ENCODE measurements at places on chromosomes 11 and 22.
A peak's percentile ranks its signal among the peaks of the same experiment; 100 is the strongest.

DNA sequence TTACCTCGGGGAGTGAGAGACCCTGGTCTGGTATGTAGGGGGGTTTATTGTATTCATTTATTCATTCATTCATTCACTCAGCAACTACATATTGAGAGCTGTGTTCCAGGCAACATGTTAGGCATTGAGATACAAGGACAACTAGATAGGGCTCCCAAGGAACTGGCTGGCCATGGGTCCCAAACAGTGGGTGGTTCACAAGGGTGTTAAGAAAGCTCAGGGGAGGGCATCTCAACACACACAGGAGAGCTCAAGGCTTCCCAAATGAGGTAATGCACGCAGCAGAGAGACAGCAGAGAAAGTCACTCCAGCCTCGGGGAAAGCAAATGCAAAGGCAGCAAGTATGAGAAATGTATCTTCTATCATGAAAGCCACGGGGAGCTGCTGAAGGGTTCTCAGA lies 51.8 kb downstream of the BTG4 start:
- DNase-seq = no peak

DNA sequence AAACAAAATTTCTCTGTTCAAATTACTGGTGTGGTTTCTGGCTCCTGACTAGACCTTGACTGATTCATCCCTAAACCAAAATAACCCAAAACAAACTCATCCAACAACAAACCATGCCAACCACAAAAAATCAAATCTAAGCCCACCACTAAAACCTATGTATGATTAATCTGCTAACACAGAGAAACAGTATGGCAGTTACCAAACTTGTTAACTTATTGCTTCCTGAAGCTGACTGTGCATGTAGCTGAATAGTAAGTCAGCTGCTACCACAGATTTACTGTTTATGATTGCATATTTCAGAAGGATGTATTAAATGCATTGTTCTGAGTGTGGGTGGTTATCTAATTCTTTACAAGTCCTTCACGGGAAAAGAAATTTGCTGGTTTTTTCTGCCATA lies 231.1 kb downstream of the SWAP70 start:
- no peak for DNase-seq

- no peak for DNase-seq
Observed at GRCh38 chr22:42855211-42855610, 1.9 kb downstream of the ARFGAP3 start.

DNA sequence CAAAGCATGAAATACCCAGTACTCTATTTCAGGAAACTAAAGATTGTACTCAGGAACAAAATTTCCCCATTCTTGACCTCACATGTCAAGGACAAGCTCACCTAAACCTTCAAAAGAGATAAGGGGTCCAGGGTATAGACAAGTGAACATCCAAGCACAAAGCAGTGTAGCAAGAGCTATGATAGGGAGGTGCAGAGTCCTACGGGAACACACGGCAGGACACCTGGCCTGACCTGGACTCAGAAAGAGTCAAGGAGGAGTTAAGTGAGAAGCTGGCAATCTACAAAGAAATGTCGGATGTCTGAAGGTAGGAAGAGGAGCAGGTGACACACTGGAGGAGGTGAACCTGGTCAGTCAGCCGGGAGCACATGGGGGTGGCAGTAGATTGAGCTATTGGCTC lies 67.1 kb upstream of the LDLRAD3 start:
- DNase-seq = no peak

DNA sequence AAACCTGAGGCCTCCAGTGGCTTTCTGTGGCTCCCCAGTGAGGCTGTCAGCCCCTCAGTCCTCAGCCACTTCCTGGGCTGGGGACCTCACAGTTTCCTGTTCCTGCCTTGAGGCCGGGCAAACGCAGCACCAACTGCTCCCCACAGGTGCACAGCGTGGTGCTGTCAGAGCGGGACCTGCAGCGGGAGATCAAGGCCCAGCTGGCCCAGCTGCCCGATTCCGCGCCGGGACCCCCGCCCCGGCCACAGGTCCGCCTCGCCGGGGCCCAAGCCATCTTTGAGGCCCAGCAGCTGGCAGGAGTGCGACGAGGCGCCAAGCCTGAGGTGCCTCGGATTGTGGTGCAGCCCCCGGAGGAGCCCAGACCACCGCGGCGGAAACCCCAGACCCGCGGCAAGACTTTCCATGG lies 5.4 kb downstream of the TBC1D10C start:
- DNase-seq = peak; percentile 73

GRCh38 chr11:96147906-96148486 lies 195.0 kb downstream of the MAML2 start:
- DNase-seq = no peak

GRCh38 chr22:20524004-20524481 lies 16.6 kb downstream of the MED15 start:
- DNase-seq = peak; percentile 49

- DNase-seq = peak; percentile 15
Observed at GRCh38 chr11:93895106-93895862, 44.9 kb upstream of the VSTM5 start.

DNA sequence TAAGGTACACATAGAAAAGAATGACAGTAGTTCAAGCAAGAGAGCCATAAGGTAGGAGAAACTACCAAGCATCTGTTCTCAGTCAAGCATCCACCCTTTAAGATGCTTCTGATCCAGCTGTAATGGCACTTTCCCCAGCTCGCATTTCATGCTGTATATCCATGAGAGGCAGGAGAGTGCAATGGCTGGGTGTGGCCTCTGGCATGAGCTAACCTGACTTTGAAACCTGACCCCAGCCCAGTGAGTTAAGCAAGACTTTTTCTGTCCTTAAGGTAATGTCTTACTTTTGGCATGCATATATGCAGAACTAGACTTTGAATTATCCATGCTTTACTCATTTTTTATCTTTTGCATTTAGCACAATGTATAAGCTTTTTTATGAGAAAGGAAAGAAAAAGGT lies 79.8 kb upstream of the CNTN5 start:
- no peak for DNase-seq

GRCh38 chr11:37184326-37184725 lies 586.3 kb upstream of the RAG2 start:
- no peak for DNase-seq

DNA sequence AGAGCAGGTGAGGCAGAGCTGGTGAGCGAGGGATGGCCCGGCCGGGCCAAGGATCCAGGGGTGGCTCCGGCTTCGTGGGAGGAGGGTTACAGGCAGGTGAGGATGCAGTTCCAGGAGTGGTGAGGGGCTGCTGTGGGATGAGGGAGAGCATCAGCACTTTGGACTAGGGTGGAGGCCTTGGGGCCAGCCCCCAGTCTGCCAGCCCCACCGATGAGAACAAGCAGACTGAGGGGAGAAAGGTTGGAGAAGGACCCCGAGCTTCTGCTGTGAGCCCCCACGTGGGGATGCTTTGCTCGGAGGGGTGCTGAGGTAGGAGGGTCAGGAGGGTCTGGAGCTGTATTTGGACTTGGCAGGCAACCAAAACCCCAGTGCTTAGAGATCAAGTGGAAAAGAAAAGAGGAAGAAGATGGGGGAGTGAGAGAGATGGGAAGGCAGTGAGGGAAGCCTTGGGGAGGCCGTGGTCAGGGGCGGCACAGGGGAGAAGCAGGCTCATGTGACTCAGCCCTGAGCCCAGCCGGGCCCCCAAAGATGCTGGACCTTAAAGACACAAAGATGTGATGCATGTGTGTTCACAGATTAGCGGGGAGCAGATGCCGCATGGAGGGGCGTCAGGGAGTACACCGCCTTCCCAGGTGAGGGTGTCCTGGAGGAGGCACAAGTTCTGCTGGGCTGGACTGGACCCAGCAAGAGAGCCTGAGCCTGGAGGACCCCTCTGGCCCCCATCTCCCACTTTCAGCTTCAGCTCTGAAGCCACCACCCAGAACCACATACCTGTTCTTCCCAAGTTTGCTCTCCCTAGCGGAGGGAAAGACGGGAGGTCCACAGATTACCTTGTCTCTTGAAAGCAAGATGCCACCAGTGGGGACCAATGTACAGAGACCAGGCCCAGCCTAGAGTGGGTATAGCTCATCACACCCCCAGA lies 91.3 kb downstream of the CDKN1C start:
- DNase-seq = no peak
